Effector memory CD8-positive, alpha-beta T cell (primary cell): ENCODE measurements at places on chromosomes 12 and 14.

- DNase-seq: no peak
These were observed 291.7 kb downstream of the CACNA1C start for GRCh38 chr12:2344476-2344875.

DNA sequence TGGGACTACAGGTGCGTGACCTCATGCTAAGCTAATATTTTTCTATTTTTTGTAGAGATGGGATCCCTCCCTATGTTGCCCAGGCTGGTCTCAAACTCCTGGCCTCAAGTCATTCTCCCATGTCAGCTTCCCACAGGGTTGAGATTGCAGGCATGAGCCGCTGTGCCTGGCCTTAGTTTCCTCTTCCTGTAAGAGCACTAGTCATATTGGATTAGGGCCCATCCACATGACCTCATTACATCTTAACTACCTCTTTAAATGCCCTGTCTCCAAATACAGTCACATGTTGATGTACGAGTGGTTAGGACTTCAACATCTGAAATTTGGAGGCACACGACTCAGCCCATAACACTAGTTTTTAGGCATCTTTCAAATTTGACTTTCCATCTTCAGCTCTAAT lies 72.2 kb upstream of the RASSF3 start:
- no peak for DNase-seq

- peak; percentile 3 for DNase-seq
These were observed 39.2 kb downstream of the SAMD4A start for GRCh38 chr14:54606178-54606577.

GRCh38 chr12:54605138-54605970 lies 16.9 kb upstream of the PPP1R1A start:
- DNase-seq: no peak

- no peak for DNase-seq
These were observed 44.5 kb downstream of the DIO3 start for GRCh38 chr14:101605836-101606235.
